ENCODE measurements at places on chromosomes 13 and 19. TPM values are rescaled to one million over a fixed set of nuclear protein-coding genes. Genes with fewer than 3 reads are reported as not detected.

GPR12 gene
- total RNA-seq = not detected

GRCh38 chr19:48661711-48662090 is 11.1 kb downstream of the NTN5 start:
- no peak overlapping the region for H3K4me3 ChIP-seq
- DNase-seq = no peak
- H3K27me3 ChIP-seq = no peaks in the 10 kb centered on the region
- H3K4me1 ChIP-seq = peaks cover 5% of the 10 kb centered on the region
- H3K36me3 ChIP-seq = no peaks in the 10 kb centered on the region

GRCh38 chr19:50325310-50326100 is 3.7 kb downstream of the KCNC3 start:
- H3K27ac ChIP-seq = no peak overlapping the region
- DNase-seq = peak; percentile 97
- H3K4me1 ChIP-seq = peaks cover 45% of the 10 kb centered on the region
- H3K36me3 ChIP-seq = no peaks in the 10 kb centered on the region
- H3K27me3 ChIP-seq = no peaks in the 10 kb centered on the region

CDX2 gene
- total RNA-seq = not detected

Data from Karpas-422 (cell line).